Amniotic stem cell (primary cell): ENCODE measurements at places on chromosomes 12 and 14.

GRCh38 chr12:90280564-90281058 lies 572.0 kb upstream of the ATP2B1 start:
- DNase-seq, result no peak

- DNase-seq, result no peak
Observed at GRCh38 chr14:104803912-104804410, 3.1 kb downstream of the ZBTB42 start.

DNA sequence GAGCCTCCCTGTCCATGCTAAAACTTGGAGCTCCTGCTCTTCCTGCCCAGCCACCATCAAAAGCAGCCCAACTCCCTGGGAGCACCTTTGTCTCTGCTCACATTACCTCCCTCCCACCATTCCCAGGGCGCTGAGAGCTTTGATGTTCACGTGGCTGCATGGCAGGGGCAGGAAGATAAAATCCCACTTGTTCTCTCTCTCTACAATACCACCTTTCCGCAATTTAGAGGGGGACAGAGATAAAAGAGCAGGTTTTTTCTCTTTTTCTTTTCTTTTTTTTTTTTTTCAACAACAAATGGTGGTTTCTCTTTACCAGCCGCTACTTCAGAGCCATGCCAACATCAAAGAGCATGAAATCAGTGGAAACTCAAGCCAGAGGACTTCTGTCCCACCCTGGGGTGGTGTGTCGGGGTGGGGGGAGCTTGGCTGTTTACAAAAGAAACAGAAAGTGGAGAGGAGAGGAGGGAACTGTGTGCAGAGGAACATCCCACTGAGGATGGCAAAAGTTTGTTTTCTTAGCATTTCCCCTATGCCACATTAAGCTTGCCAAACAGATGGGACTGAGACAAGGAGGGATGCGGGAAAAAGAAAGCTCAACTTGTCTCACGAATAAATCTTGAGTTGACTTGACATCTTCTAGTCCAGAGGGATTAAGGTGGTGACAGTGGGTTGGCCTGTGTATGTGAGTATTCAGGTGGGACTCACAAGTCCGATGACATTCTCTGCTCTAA lies 103.7 kb upstream of the NUDT4 start:
- DNase-seq, result no peak

DNA sequence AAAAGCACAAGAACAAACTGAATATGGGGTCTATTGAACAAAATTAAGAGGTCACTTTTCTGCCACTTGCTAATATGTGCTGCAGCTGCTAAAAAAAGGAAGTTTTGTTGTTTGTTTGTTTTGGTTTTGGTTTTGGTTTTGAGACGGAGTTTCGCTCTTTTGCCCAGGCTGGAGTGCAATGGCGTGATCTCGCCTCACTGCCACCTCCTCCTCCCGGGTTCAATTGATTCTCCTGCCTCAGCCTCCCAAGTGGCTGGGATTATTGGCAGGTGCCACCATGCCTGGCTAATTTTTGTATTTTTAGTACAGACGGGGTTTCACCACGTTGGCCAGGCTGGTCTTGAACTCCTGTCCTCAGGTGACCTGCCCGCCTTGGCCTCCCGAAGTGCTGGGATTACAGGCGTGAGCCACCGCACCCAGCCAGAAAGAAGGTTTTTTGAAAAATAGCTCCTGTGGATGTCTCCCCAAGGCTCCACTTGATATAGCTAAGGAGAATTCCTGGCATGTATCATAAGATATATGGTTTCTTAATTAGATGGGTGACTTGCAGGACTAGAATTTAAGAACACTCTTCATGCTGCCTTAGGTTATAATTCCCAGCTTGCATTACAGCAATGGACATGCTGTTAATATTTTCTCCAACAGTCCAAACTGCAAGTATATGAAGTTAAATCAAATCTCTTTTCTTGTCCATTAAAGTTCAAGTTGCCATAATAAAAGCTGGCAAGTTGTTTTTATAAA lies 237.6 kb upstream of the AMIGO2 start:
- no peak for DNase-seq

- no peak for DNase-seq
Observed at GRCh38 chr14:73258076-73258475, 20.8 kb downstream of the PAPLN start.

DNA sequence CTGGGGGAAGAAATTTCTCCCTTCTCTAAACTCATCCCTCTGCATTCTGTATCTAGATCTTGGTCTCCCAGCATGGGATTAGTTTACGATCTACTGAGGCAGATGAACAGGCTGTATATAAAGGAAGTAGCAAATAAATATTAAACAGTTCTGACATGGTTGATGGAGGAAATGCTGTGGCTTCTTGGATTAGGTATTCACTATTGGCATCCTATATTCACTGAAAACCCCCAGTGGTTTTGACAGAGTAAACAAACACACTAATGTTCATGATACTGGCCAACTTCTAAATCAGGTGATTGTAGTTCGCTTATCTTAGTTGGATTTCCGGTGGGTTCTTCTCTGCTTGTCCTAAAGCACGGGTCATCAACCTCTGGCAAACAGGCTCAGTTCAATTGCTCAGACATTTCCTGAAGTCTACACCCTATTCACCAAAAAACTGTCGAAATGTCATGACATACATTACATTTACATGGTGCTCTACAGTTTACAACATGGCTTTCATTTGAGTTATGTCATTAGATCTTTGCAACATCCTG lies 433.9 kb downstream of the EGLN3 start:
- DNase-seq, result no peak

- DNase-seq, result no peak
Observed at GRCh38 chr12:47767216-47767724, 5.8 kb upstream of the SLC48A1 start.
